ENCODE measurements at places on chromosomes 7 and 10. TPM values are rescaled to one million over a fixed set of nuclear protein-coding genes. Genes with fewer than 3 reads are reported as not detected.

The GPER1 gene
- polyA plus RNA-seq: 12.7 TPM

The ANKRD1 gene
- 30.2 TPM for polyA plus RNA-seq

The A1CF gene
- 56.1 TPM for polyA plus RNA-seq

The GJD4 gene
- not detected for polyA plus RNA-seq

The GPR141 gene
- not detected for polyA plus RNA-seq

The CC2D2B gene
- polyA plus RNA-seq: not detected

The PLXDC2 gene
- polyA plus RNA-seq: 2.8 TPM

The ARHGAP19 gene
- polyA plus RNA-seq: 4.3 TPM

The PDIA4 gene
- 257 TPM for polyA plus RNA-seq

The FAM25A gene
- polyA plus RNA-seq: not detected

The NRG3 gene
- polyA plus RNA-seq: not detected

DNA sequence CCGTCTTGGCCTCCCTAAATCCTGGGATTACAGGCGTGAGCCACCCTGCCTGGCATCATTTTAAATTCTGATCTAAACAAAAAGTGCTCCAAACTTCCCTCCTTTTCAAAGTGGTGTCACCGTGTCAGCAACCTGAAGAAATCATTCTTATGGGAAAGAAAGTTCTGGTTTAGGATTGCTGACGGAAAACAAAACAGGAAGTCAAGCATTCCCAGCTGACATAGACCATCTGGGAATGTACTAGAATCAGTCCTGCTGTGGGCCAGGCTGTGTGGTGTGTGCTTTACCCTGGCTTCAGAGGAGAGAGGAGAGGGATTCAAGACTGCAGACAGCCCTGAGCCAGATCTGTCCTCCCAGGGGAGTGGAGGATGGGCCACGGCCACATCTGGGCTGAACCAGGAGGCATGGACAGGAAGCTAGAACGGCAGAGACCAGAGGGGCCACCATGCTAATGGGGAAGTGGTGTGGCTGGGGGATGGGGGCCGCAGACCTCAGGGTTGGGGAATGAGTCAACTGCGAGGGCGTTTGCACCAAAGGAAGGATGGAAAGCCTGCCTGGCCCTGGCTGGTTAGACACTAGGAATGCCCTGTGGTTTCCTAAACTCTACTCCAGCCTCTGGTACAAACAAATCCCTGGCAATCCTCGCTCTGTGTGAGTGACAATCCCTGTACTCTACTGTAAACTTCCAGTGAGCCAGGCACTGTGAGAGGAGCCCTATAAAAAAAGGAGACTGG lies 16.7 kb upstream of the CLIP2 start:
- no peak for DNase-seq

- no peak for DNase-seq
These were observed 18.2 kb upstream of the C10orf53 start for GRCh38 chr10:49661140-49661856.

GRCh38 chr7:112765105-112765504 lies 25.1 kb downstream of the TMEM168 start:
- no peak for DNase-seq

DNA sequence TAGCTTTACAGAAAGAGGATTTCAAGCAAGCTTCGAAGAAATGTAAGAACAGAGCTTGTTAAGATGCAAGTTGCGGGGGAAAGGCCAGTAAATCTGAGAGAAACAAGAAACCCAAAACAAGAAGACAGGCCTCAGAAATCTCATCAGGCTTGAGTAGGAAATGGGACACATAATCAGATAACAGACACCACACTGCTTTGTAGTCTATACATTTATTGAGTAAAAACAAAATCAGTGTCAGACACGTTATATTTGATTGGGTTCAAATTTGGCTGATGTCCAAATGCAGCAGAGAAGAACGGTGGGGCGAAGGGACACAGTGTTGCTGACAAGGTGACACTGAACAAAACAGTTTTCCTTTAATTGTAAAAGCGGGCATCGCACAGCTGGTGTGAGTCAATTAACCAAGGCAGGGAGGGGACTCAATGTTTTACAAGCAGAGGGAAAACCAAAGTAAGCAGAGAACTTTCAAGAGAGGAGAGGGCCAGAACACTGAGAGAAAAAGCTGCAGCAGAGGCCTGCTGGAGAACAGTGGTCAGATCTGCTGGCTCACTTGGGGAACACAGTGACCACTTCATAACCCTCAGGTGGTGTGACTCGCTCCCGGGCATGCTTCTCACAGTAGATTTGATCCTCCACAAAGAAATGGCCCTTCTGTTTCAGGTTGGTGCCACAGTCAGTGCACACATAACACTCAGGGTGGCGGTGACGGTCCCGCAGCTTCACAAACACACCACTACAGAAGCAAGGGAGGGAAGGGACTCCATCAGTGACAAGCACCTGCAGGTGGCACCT lies 43.5 kb downstream of the ACSM6 start:
- DNase-seq: no peak

DNA sequence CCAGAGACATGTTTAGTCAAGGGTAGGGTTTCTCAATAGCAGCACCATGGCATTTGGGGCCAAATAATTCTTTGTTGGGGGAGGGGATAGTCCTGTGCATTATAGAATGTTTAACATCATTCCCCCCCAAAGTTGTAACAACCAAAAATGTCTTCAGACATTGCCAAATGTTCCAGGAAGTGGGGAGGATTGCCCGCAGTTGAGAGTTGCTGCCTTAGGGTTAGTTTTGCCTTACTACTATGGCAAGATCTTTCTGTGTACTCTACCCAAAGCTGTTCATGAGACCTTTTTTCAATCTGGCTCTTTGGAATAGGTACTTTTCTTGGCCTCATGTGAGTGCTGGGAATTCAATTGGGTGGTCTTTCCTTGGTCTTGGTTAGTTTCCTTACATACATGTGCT lies 34.1 kb downstream of the SAMD8 start:
- no peak for DNase-seq

GRCh38 chr10:103493916-103494877 lies 692 bp downstream of the NEURL1 start:
- no peak for DNase-seq

GRCh38 chr7:28723336-28723735 lies 234.8 kb downstream of the TRIL start:
- DNase-seq: no peak

- DNase-seq: peak; percentile 24
These were observed 14.7 kb upstream of the TMEM236 start for GRCh38 chr10:17737027-17737965.

GRCh38 chr10:43815181-43815885 lies 166.7 kb upstream of the ZNF32 start:
- no peak for DNase-seq

DNA sequence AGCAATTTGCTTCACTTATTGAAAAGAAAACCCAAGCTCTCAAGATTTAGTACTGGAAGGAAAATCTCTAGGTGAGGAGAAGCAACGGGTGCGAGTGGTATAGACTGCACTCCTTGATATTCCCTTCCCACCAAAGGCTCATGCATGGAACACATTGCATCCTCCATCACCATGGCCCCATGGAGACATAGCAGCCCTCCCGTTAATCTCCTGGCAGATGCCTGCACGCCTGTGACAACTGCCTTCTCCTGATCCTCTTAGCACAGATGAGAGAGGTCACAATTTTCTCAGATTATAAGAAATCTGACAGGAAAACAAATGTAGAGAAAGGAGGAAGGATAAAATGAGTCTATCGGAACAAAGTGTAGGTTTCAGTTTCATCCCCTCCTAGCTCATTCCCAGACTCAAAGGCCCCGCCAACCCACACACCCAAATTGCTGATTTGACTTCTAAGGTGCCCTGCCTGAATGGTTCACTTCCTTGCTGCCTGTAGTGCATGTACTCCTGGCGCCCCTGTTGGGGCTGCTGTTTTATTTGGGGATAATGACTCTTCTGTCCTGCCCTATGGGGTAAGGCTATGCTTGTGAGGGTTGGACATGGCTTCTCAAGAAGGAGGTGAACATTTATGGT lies 50.0 kb downstream of the PLXNA4 start:
- DNase-seq: no peak

DNA sequence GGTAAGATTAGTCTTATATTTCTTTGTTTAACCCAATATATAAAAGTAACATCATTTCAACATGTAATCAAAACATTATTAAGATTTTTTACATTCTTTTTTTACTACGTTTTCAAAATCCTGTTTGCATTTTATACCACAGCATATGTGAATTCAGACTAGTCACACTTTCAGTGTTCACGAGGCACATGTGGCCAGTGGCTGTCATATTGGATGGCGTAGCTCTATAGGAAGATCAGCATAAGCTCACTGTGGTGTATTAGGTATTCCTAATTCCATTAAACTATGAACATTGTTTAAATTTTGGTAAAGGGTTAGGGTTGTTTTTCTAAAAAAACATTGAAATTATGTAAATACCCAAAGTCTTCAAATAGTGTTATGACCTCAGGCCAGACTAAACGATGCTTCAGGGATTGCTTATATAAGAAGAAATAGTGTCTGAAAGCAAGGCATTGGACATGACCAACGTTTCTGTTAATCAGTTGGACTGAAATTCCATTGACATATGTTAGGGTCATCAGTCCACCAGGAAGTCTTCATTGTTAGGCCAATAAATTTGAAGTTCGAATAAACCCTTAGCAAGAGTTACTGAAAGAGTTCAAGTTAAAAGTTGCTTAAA lies 97.0 kb downstream of the BICC1 start:
- DNase-seq: no peak

- DNase-seq: no peak
These were observed 213.6 kb downstream of the RPS24 start for GRCh38 chr10:78247266-78247665.

DNA sequence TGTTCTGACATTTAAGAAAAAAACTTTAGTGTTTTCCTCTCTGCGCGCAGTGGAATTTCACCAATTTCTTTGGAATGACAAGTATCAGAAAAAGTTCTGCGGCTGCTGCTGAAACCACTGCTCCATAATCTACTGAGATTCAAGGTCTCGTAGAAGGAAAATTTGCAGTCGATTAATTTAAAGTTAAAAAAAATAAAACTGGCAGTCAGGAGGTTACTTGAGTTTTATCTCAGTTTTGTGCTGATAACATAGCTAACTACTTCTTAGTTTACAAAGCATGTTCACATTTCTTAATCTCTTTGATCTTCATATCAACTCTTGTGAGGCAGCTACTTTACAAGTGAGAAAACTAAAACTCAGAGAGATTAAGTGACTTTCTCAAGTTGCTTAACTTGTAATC lies 18.2 kb upstream of the CALD1 start:
- DNase-seq: no peak

GRCh38 chr10:115953281-115953680 lies 319.7 kb downstream of the GFRA1 start:
- no peak for DNase-seq

- DNase-seq: no peak
These were observed 4.2 kb downstream of the SFTPD start for GRCh38 chr10:79944428-79945395.

DNA sequence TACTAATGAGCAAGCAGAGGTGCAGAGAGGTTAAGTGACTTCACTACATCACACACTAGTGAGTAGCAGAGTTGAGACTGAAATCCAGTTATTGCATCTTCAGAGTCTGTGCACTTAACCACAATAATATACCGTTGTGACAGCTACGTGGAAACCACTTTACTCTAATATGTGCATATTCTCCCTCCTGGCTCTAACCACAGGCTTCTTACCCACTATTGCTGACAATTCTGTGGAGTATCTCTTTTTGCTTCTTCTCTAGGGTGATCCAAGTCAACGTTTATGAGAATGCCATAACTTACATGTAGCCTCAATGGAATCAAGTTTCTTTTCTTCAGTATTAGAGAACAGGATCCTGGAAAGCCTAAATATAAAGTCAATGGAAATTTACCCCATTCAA lies 64.2 kb upstream of the MEOX2 start:
- no peak for DNase-seq

GRCh38 chr10:93074597-93075368 lies 1.1 kb downstream of the CYP26A1 start:
- no peak for DNase-seq

DNA sequence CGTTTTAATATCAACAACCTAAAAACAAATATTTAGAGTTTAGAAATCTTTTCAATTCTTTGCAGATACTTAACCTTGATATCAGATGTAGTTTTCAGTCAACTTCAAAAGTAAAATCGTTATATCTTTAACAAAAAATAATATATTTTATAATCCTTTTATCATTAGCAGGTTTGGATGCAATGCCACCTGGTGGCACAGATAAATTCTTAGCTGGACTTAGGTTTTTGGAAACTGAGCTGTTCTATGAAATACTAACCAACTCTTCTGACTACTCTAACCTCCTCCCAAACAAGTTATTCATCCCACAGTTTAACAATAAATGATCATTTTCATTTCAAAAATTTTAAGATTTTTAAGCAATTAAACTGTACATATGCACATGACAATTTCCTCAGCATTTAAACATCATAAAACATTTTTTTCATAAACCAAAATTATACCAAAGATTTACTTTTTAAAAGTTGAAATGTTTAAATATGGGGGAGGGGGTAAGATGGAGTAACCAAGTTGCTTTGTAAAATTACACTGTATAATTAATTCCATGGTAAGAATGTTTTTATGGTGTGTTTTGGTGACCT lies 56.9 kb downstream of the HIBADH start:
- peak; percentile 39 for DNase-seq

DNA sequence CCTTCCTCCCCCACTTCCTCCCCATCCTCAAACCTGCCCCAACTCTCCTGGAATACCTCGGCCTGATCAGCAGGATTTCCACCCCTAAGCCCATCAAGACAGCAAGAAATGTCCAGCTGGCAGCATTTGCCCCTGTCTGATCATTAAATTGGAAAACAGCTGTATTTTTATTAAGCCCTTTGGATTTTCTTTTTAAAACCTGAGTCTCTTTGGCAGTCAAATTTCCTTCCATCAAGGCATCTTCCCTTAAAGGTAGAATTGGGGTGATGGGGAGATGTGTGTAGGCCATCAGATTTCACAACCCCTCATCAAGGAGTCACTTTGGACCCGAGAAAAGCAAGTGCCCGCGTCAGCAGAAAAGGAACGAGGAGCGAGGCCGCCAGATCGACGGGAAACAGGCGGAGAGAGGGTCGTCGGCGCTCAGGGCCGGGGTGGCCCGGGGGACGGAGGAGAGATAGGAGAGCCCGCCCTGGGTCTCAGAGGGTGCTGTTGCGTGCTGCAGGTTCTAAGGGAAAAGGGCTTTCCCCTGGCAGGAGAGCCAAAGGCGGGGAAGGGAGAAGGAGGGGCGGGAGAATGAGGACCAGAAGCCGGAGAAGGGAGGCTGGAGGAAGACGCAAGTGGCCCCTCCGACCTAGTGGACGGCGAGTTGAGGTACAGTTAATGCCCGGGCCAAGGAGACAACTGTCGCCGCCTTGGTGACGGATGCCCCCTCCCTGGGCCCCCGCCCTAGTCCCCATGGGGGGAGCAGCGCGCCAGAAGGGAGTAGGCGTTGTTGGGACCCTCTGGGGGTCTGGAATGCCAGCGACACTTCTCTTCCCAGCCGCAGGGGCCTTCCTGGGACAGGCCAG lies 11.5 kb upstream of the GATA3 start:
- no peak for DNase-seq

DNA sequence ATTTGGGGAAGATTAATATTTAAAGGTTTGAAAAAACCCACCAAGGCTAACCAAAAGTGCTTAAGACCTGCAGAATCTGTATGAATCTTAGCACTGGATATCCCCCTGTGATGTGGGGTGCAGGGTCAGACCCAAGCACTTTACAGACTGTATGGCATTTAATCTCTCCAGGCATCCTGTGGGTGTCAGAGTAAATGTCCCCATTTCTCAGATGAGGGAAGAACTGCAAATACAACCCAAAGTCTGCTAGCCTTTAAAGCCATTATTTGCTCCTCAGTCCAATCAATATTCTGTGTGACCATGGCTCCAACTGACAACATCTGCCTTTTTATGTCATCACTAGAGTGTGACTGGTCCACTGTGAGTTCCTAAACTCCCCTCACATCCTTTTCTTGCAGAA lies 10.0 kb upstream of the MBL2 start:
- no peak for DNase-seq

GRCh38 chr10:79127151-79127961 lies 58.6 kb downstream of the ZMIZ1 start:
- DNase-seq: peak; percentile 92
